Stimulated activated CD4-positive, alpha-beta T cell treated with anti-CD3 and anti-CD28 coated beads, TNF-alpha, amount 100 ng/mL, for 1 hour (primary cell): ENCODE measurements at places on chromosomes 6 and 20.

DNA sequence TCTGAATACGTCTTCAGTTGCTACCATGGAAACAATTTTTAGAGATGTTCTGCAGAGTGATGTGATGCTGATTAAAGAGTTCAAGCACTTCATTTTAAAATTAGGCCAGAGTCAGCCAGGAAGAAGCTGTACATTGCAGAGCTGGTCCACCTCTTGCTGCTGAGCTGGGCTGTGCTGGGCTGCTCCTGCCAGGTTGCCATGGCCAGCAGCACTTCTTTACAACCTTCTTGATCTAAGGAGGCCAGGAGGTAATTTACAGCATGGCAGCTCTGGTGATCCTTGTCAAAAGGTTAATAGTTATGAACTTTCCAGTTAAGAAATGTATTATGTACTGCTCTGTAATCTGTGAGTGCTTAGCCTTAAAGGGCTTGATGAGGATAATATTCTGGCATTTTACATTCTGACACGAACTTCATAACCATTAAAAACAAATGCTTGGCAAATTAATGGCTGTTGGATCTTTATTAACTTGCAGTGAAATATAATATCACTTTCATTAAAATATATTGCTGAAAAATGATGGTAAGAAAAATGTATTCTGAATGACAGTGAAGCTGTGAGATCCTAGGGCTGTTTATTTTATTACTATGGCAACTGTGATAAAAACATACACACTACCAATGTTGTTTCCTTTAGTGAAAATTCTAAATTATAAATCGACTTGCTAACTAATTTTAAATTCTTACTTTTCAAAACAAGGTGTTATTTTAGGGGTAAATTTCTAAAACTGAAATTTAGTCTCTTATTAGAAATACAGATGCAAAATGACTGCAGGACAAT lies 259.7 kb downstream of the RFPL4B start:
- no peak for DNase-seq

GRCh38 chr6:25122001-25122400 lies 157.2 kb upstream of the CARMIL1 start:
- no peak for DNase-seq

GRCh38 chr6:2792330-2793110 lies 27.3 kb downstream of the WRNIP1 start:
- no peak for DNase-seq

DNA sequence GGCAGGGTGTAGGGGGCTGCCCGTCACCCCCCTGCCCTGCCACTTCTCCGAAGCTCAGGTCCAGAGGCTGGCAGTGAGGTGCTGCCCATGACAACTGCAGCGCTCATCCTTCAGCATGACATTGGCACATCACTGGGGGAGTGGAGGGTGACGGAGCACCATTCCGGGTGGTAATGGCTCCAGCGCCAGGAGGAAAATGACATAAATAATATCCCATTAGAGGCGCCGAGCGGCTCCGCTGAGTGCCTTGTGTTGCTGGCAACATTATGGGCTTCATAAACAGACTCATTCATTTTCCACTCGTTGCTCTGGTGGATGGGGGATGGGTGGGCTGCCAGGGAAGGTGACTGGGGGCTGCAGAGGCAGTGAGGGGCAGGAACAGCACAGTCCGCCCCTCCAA lies 56.9 kb upstream of the CTNNBL1 start:
- no peak for DNase-seq

DNA sequence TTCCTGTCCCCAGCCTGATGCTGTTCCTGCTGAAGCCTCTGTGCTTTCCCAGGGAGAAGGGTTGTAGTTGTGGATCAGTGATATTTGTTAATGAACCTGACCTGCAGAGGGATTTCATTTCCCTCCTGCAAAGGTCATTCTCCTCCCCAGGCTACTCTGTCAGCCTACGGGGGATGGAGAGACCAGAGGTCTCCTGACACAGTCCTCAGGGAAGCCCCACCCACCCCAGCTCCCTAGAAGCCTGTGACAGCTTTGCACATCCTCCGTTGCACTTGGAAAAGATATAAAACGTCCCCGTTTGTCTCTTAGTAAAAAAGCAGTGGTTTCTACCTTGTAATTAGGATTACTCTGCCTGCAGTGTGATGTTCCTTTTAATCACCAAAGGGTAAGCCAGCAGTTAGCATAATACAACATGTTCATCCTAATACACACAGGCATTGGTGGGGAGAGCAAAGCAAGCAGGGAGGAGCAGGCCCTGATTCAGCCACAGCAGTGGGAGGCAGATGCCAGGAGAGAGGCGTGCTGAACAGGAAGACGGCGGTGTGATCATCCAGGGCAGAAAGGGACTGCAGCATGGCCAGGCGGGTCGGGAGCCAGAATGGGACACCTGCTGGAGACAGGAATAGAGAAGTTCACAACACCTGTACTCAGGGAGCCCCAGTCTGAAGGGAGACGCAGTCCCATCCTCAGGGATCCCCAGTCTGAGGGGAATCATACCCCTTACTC lies 293.5 kb downstream of the LRFN2 start:
- no peak for DNase-seq

DNA sequence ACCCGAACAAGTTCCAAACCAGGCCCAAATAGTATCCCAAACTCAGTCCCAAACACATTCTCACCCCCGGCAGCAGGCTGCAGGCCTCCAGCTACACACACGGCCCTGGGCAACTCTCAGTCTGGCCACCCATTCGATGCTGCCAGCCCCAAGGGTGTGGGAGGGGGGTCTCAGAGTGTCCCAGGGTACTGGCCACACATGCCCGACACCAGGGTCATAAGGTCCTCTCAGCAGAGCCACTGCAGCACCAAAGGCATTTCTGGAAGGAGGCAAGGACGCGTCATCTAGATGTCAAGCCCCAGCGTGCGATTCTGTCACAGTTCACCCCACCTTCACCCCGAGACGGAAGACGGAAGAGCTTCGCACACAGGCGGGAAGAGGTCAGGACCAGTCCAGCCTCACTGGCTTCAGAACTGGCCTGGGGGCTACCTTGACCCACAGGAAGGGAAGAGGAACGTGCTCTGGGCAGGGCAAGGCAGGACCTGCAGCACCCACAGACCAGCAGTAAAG lies 9.5 kb downstream of the MYL9 start:
- DNase-seq, result no peak

DNA sequence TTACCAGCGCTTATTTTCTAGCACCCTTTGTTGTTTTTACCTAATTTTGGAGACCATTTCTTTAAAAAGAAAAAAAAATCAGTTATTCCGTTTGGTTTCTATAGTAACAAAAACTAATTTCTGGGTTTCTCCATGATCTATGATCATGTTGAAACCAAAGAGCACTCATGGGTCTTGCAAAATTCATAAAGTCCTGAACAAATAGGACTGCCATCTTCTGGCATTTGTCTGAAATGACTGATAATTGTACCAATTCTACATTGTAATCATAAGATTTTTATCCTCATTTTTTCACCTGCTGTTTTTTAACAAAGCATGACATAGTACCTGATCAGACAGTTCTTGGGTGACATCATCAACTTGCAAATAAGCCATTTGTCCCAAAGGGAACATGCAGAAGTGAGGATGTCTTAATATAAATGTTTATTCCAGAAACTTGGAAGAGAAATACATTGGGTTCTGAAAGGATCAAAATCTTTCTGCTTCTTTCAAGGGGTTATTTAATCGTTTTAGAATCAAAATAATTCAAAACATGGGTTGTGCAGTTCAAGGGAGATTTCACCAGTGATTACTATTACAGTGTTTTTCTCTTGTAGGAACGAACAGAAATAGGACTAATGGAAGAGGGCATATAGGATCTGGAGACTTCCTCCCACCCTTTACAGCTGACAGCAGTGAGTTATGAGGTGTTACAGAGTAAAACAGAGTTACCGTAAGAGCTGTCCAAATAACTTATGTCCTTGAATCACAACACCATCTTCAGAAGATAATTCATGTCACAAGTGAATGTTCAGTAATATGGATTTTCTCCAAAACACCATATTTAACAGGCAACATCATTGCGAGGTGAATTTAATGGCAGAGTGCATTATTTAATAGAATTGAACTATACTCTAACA lies 87.1 kb upstream of the GJE1 start:
- no peak for DNase-seq

- DNase-seq, result no peak
Measured at GRCh38 chr6:21085643-21086042, 507.9 kb upstream of the SOX4 start.

DNA sequence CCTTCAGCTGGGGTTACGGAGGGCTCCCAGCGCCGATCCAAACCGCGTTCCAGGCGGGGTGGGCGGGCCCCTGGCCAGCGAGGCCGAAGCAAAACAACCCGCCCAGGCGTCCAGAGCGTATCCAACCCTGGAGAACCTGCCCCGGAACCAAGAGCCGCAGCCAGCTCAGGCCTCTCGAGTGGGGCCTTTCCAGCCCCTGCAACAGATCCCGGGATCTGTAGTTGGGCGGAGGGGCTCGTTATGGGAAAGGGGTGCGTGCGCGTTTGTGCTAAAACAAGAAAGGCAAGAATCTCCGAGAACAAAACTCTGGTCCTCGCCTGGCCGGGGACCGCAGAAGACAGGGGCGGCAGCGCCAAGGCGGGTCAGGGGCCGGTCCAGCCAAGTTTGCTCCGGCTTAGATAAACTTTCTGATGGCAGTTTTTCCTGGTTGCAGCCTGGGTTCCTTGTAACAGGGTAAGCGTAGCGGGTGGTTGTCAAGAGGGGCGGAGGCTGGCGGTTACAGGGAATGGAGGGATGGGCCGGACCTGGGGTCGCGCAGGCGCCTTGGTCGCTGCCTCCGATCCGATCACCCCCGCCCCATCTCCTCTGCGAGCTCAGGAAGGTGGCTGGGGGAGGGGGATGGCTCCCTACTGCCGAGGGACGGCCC lies 448 bp upstream of the RIN2 start:
- no peak for DNase-seq

GRCh38 chr6:3719462-3720308 lies 31.8 kb downstream of the PXDC1 start:
- no peak for DNase-seq

DNA sequence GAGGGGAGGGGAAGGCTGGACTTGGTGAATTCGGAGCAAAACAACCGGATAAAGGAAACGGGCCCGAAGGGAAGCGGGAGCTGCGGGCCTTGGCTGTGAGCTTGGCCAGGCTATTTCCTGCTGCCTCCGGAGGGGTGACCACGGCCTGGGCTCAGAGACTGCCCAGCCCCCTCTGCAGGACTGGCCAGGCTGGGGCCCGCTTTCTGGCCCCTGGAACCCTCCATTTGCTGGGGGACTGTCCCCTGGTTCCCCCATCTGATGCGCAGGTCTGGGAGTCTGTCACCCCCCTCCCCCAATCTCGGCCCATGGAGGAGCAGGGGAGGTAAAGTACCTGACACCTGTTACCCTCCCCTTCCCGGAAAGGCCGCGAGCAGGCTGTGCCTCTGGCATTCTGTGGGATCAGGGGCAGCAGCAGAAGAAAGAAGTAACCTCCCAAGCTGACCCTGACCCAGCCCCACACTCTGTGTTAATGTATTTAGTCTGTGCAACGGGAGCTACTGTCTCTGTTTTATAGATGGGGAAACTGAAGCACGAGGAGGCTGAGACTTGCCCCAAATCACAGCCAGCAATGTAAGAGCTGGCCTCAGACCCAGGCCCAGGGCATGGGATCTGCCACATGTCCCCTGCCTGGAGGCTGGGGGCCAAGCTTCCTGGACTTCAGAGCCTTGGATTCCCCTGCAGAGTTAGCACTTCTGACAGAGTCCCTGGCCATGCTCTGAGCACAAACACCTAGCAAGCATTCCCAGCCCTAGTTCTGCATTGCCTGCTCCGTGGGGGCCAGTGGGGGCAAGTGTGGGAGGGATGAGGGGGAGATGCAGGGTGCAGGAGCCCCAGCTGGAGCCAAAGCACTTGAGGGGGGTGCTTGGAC lies 3.5 kb downstream of the C20orf204 start:
- no peak for DNase-seq

GRCh38 chr6:109853951-109854350 lies 124.2 kb upstream of the GPR6 start:
- DNase-seq, result no peak

- DNase-seq, result no peak
Measured at GRCh38 chr20:45406260-45407066, 1.6 kb upstream of the DBNDD2 start.

GRCh38 chr20:51732096-51732791 lies 35.9 kb downstream of the ATP9A start:
- no peak for DNase-seq

DNA sequence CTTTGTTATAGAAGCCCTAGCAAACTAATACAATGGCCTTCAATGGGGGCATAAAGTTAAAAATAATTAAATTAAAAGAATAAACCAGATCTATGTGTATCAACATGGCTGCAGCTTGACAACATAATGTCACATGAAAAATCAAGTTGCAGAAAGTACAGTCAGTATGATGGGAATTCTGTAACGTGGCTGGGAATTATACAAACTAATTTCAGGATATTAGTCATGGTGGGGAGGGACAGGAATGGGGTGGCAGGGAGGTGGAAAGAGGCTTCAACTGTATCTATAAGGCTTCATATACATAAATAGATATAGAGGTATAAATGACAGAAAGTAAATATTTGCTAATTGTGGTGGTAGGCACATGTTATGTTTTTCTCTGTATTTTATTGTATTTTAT lies 107.1 kb downstream of the UNC5CL start:
- DNase-seq, result no peak

DNA sequence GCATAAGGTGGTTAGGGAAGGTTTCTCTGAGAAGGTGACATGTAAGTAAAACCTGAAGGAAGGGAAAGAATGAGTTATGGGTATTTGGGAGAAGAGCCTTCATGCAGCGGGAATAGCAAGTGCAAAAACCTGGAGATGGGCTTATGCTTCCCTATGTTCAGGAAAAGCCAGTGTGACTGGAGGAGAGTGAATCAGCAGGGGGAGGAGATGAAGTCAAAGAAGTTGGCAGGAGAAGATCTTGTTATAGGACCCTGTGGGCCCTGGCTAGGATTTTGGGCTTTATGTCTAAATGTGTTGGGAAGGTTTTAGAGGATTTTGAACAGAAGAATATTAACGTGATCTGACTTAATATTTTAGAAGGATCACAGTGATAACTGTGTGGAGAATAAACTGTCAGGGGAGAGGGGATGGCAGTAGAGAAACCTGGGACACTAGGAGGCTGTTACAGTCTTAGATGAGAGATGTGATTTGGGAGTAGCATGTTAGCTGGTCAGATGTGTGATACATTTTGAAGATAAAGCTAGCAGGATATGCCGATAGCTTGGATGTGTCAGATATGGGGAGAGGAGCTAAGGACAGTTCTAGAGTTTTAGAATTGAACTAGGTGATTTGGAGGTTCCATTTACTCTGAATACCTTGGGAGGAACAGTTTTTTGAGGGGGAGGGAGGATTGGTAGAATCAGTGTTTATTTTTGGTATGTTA lies 41.0 kb downstream of the PHF3 start:
- DNase-seq, result no peak

DNA sequence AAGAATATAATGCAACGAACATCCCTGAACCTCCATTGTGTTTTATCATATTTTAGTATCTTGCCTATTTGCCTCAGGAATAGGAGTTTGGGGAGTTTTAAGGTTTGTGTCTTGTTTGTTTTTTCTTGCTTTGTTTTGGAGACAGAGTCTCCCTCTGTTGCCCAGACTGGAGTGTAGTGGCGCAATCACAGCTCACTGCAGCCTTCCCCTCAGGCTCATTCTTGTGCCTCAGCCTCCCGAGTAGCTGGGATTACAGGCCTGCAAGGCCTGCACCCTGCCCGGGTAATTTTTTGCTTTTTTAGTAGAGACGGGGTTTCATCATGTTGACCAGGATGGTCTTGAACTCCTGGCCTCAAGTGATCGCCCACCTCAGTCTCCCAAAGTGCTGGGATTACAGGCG lies 63.3 kb upstream of the CARMIL1 start:
- no peak for DNase-seq
